ENCODE measurements at places on chromosomes 6 and 20.

- no peak for DNase-seq
Observed at GRCh38 chr6:93749191-93749590, 329.8 kb upstream of the EPHA7 start.

DNA sequence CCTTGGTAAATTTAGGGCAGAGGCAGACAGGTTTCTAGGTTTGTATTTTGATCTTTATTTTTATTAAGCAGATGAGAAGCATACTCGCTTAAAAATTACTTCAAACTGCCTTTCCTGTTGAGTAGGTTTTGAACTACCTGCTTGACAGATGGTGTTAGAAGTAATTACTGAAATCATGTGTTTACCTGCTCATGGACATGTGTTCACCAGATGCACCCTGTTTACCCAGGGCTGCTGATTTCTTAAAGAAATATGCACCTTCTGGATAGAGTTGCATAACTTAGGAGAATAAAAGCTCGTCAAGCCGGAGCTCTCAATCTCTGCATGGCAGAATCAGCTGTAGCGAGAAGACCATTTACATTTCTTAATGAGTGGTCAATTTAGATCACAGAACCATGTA is 165.1 kb downstream of the CDKAL1 start:
- no peak for DNase-seq

DNA sequence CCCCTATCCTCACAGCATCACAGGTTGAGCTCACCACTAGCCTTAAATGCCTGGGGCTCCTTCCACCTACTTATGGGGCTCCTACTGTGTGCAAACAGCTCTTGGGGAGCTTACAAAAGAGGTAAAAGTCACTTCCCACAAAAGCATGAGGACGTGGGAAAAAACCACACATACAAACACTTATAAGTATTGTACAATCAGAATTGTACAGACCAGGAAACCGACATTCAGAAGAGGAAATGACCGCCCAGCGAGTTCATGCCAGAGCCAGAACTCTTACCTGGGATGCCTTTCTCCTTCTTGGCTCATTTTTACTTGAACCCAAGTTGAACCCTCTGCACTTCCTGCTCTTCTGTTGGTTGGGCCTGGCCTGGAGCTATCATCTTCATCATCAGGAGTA is 6.3 kb upstream of the PPP1R16B start:
- DNase-seq, result no peak

DNA sequence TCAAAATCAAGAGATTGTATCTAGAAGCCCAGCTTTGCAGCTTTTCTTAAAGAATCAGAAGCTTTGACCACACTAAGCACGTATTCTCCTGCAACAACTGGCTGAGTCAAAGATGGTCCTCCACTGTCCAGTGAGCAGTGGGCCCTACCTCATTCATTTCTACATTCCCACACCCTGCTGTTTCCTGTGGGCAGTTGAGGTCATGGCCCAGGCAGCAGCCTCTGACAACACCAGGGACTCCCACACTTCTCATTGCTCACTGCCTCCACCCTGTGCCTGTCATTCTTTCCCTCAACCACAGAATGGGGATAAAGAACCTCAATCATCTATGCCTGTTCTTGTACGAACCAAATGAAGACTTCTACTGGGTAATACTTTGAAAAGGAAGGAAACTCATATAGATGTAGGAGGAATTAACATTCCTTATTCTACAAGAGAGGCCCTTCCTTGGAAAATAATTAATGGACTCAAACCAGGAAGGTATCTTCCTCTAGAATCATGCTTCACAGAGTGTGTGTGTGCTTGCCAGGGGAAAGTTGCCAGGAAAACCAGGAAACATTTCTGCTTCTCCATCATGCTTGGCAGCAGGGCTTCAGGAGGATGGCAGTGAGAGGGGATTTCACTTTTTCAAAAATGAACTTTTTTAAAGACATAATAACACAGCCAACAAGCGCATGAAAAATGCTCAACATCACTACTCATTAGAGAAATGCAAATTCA is 191.7 kb upstream of the RIN2 start:
- no peak for DNase-seq

DNA sequence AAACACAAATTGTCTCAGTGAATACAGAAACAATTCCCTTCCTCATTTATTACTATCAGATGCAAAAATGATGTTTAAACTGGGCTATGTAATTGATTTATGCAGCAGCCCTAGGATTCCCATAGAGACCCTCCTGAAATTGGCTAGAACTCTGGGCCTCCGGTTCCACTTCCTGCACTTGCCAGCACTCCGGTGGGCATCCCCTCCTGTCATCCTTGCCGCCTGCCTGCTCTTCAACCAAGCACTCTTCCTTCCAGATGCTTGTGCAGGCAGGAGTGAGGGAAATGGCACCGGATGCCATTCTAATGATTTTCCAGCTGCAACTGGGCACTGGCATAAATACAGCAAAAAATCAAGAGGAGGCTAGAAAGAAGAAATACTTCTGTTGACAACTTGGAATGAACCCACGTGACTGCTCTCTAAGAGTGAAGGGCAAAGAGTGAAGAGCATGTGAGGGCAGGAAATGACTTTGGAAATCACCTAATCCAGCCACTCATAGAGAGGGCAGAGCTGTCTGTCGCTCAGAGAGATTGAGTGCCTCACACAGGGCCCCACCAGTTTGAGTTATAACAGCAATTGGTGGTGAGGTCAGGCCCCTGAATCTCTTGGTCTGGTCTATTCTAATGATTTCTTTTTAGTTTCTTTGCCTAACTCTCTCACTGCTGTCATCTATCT is 3.7 kb upstream of the NEDD9 start:
- no peak for DNase-seq

DNA sequence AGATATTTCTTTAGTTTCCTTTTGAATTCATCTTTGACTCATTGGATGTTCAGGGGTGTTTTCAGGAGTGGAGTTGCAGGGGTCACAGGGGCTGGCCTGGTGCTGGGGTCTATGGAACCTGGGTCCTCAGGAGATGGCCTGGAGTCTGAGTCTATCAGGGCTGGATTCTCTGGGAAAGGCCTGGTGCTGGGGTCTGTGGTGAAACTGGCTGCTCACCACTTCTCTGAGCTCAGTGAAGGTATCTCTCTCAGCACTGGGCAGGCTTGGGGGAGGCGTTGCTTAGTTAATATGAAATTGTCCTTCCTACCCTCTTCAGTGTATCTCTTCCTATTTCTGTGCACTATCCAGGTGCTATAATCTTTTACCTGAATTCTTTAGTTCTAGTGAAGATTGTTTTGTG is 83.1 kb upstream of the SLC24A3 start:
- no peak for DNase-seq

DNA sequence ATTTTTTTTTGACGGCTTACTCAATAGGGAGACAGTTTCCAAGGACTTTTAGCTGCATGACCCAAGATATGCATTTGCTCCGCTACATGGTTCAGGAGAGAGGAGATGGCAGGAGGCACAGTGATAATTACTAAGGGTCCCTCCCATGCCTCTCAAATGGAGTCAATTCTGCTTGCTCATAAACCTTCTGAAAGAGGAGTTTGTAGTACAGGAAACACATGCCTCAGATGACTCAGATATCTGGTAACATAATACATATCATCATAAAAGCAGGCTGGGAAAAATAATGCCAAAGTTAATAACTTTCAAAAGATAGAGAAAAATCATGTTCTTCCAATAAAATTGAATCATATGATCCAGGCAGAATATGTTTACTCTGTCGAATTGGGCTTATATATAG is 97.6 kb upstream of the DEFB112 start:
- DNase-seq, result no peak

- DNase-seq, result no peak
Observed at GRCh38 chr6:117960877-117961276, 53.8 kb downstream of the SLC35F1 start.

DNA sequence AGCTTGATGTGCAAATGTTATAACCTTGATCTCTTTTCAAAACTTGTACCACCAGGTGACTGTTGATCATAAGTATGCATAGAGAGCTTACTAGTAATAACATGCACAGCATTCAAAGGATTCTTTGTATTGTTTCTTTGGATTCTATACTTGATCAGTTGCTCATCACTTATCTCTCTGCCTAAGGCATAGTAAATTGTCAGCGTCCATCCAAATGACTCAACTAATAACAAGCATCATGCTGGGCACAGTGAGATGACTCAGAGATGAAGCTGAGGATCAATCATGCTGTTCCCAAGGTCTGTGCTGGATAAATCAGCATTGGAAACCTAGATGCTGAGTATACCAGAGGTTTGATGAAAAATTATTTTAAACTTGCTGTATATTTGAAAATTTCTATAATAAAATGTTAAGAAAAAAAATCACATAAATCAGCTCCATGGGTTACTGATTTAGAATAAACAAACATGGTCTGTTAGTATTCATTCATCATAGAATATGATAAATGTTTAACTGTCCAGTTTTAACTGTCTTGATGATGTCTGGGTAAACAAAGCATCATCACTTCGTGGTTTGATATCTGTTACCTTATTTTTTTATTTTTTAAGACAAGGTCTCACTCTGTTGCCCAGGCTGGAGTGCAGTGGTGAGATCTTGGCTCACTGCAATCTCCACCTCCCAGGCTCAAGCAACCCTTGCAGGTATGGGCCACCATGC is 45.6 kb upstream of the SGK1 start:
- no peak for DNase-seq

GRCh38 chr6:158508450-158508849 is 51.4 kb upstream of the TMEM181 start:
- no peak for DNase-seq

- DNase-seq, result no peak
Observed at GRCh38 chr6:33456156-33456555, 1.8 kb downstream of the ZBTB9 start.

- DNase-seq, result no peak
Observed at GRCh38 chr20:32035426-32035779, 16.6 kb upstream of the HCK start.

DNA sequence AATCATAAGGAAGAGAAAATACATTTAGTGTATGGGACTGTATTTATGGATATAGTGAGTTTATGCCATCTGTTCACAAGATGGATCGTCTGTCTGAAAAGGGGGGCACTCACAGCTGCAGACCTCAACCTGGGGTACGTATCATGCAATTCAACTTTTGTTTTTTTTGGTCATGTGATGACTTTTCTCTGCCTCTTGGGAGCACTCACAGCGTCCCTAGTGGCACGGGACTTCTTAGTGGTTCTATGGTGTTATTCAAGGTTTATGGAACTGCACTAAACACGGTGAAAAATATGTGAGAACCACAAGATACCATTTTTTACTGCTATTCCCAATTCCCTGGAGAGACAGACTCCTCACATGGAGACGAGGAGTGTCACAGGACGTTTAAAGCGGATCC is 60.4 kb upstream of the MPC1 start:
- no peak for DNase-seq

DNA sequence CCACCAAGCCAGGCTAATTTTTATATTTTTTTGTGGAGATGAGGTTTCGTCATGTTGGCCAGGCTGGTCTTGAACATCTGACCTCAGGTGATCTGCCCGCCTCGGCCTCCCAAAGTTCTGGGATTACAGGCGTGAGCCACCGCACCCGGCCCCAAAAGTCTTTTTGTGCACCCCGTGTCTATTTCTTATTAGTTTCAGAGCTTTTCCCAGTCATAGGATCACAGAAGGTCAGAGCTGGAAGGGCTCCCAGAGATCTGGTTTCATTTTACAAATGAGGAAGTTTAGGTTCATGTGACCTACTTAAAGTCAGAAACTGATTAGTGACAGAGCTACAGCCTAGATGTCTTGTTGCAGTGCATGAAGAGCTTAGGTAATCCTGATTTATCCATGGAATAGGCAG is 1.6 kb upstream of the OGFRL1 start:
- no peak for DNase-seq

- DNase-seq, result no peak
Observed at GRCh38 chr6:140276133-140276532, 901.7 kb upstream of the CITED2 start.

DNA sequence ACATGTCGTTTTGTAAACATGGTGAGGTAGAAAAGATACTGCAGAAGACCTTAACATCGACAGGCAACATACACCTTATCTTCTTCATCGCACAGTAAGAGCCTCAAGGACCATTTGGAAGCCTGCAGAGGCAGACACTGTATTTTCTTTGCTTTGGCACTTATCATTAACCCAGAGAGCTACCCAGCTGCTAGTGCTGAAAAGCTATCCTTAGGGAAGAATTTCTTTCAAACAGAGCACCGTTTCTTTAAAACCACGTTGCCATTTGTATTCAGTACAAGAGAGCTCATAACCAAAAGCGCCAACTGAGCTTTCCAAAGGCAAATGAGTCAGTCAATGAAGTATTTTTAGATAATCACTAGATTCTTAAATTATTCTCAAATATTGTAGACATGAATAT is 306.6 kb downstream of the EPM2A start:
- no peak for DNase-seq

DNA sequence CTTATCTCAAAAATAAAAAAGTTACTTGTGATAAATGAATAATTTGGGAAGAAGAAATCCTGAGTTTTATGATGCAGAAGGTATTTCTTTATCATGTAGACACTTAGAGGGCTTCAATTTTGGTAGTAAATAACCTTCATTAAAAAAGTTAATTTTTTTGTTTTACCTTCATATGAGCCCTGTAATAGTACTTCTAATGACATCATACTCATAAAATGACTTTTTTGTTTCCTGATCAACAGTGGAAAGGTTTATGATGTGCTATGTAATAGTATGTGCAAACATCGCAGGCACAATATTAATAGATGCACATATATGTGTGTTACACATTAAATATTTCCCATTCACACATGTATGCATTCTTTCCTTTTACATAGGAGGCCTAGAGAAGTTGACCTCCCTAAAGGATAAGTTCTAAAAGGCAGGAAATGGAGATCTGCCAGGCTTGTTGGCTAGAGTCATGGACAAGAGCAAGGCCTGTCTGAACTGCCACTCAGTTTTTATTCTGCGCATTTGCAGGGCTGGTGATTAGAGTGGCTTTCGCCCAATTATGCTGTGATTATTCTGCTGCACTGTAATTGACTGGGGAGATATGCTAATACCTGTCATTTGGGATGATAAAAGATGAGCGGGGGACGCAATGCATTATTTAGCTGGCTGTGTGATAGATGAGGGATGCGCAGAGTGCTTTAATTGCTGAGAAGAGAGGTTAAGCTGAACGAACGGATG is 272.6 kb downstream of the TMEM242 start:
- no peak for DNase-seq

DNA sequence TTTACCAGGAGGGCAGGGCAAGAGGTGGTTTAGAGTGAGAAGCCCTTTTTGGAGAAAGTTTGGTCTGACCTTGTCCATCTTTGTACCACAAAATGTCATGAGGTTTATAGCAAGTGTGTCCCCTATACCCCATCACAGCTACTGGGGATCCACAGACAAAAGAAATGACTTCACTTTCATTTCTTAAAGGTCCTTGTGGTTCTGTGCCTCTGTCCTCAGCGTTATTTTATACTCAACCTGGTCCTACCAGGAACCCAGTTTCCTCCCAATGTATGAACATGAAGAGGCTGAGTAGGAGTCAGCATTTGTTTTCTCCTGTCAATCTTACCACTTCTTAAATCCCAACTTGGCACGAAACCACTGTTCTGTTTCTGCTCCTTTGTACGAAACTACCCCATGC is 157.6 kb downstream of the NFATC2 start:
- no peak for DNase-seq

DNA sequence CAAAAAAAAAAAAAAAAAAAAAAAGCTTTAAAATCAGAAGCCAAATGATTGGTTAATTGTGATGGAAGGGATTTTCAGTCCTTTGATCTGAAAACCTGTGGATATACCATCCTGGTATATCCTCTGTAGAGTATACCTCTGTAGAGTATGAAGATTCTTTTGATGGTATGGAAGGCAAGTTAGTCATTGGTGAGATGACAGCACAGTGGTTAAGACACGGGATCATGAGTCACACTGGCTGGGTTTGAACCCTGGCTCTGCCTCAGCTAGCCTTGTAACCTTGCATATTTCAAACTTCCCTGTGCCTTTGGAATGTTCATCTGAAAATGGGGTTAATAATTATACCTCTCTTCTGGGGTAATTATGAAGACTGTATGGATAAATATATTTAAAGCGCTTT is 179.3 kb downstream of the CARMIL1 start:
- DNase-seq, result no peak

Measured in stimulated activated CD8-positive, alpha-beta memory T cell treated with anti-CD3 and anti-CD28 coated beads, Interleukin-7, amount 100 ng/mL, for 1 hour (primary cell).